ENCODE measurements at places on chromosomes 1 and 21. TPM values are rescaled to one million over a fixed set of nuclear protein-coding genes. Genes with fewer than 3 reads are reported as not detected.

Gene TCHH
- total RNA-seq: 0.31 TPM

Gene LCE3D
- total RNA-seq: 2.3 TPM

Gene OSCP1
- total RNA-seq: 7.4 TPM

Gene S100A2
- total RNA-seq: 20.2 TPM

Gene DCST1
- total RNA-seq: not detected

Gene ZNF695
- total RNA-seq: 2.9 TPM

Gene NEK2
- 44.5 TPM for total RNA-seq

Gene MYOG
- total RNA-seq: not detected

Gene NPPA
- total RNA-seq: not detected

Gene ARID4B
- total RNA-seq: 12.9 TPM

Gene FMO1
- total RNA-seq: not detected

Data from A549 treated with Mapracorat at 1 μM for 4 hours (cell line).